ENCODE measurements at places on chromosomes 16 and 17.

DNA sequence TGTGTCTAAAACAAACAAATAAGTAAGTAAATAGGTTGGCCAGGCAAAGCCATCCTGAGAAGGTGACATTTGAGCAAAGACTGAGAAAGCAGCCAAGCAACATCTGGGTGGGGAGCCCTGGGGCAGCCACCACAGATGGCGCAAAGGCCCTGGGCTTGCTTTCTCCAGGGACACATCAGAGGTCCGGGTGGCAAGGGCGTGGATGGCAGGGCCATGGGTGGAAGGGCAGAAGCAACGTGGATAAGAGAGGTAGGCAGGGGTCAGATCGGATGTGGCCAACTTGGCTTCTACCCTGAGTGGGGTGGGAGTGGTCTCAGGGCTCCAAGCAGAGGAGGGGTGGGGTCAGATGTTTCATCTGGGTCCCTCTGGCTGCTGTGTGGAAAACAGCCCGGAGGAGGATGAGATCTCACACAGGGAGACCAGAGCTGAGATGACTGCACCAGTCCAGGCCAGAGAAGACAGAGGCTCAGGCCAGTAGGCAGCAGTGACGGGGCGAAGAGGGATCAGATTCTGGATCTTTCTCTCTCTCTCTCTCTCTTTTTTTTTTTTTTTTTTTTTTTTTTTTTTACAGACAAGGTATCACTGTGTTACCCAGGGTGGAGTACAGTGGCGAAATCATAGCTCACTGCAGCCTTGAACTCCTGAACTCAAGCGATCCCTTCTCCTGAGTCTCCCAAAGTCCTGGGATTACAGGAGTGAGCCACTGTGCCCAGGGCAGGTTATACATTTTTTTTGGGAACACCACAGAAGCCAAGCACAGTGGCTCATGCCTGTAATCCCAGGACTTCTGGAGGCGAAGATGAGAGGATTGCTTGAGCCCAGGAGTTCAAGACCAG, 6.1 kb upstream of the SPN start:
- DNase-seq: no peak

DNA sequence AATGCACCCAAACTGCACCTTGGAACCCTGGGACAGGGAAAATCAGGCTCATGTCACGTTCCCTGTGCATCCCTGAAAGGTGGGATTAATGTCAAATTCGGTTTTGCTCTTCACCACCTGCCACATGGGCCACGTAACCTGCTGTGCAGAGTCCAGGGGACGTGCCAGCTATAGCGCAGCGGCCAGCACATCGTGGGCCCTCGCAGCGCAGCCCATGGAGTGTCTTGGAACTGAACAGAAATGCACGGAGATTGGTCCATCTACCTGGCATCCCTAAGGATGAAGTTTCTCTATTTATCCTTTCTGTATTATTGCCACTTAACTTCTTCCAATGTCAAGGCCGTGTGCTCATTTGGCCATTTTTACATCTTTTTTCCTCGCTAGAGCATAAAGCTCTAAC, 68.1 kb upstream of the TRAP1 start:
- DNase-seq: no peak

- no peak for DNase-seq
Measured at GRCh38 chr16:87762620-87763019, 3.2 kb downstream of the KLHDC4 start.

- DNase-seq: no peak
Measured at GRCh38 chr17:63042256-63042812, 76.3 kb downstream of the TANC2 start.

DNA sequence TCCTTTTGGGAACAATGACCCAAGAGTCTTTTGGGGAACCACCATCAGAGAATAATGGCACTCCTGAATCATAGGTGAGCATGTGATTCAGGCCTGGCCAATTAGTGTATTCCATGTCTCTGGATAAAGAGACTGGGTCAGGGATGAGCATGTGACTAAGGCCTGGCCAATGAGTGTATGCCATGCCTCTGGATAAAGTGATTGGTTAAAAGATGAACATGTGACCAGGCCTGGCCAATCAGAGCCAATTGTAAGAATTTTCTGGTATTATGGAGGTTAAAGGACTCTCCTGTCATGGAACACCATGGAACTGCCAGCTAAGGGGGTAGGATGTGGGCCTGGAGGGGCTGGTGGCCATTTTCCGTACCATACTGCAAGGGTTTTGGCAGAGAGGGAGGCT, 194.3 kb downstream of the C16orf78 start:
- no peak for DNase-seq

DNA sequence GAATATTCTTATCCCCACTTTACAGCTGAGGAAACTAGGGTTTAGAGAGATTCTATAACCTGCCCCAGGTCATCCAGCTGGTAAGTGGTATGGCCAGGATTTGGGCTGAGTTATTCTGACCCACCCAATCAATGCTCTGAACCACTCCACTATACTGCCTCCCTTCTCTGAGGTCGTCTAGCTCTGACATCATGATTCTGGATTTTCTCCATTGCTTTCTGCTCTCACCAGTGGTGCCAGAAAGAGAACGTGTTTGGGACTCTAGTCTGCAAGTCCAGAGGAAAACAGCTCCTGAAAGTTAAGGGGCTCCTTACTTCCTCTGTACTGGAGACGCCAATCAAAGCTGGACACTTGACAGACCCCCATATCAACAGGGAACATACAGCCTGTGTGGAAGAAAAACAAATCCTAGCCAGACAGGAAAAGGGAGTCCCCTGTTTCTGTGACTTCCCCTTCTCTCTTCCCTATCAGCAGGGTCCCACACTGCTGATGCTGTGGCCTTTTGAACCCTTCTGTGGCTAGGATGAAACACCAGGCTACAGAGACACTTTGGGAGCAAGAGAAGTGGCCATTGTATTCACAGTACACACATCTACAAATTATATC, 6.0 kb upstream of the EZH1 start:
- no peak for DNase-seq

GRCh38 chr16:77169650-77170236, 21.2 kb upstream of the MON1B start:
- DNase-seq: peak; percentile 74

GRCh38 chr17:39848600-39848999, 15.5 kb downstream of the IKZF3 start:
- no peak for DNase-seq

DNA sequence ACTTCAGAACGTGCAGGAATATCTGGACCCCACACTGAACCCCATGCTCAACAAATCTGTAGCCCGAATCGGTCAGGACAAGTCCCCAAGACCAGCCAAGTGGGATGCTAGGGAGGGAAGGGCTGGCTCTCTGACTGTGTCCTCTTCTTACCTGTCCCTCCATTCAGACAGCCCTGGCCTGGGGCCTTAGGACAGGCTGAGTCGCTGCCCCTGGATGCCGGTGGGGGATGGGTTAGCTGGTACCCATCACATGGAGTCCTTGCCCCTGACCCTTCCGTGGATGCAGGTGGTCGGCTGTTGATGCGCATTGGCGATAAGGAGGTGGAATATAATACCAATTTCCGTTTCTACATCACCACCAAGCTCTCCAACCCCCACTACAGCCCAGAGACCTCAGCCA, 16.0 kb upstream of the KDM6B start:
- DNase-seq: no peak

Data from activated CD4-positive, alpha-beta T cell treated with anti-CD3 and anti-CD28 coated beads for 48 hours (primary cell).